ENCODE measurements at places on chromosomes 2 and 18.

DNA sequence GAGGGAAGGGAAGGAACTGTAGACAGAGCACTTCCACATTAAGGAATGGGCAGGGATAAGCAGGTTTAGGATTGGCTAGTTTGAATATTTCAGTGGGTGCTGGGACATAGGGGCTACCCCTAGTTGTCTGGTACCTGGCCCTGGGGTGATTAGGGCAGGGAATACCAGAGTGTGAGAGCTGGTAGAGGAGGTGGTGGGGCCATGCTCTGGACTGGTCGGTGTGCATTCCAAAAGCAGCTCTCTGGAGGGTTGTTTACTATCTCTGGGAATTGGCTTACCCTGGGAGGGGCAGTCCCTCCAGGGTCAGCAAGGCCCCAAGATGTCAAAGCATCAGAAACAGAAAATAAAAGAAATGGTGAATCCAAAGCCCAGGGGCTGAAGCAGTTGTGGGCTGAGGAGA lies 103.8 kb downstream of the LAMA3 start:
- no peak for DNase-seq

GRCh38 chr2:123153041-123153440 lies 872.0 kb upstream of the CNTNAP5 start:
- DNase-seq = no peak

- no peak for DNase-seq
These were observed 1.9 kb upstream of the TMEFF2 start for GRCh38 chr2:192196421-192197194.

GRCh38 chr18:40450751-40451150 lies 1504.3 kb upstream of the PIK3C3 start:
- DNase-seq = no peak

DNA sequence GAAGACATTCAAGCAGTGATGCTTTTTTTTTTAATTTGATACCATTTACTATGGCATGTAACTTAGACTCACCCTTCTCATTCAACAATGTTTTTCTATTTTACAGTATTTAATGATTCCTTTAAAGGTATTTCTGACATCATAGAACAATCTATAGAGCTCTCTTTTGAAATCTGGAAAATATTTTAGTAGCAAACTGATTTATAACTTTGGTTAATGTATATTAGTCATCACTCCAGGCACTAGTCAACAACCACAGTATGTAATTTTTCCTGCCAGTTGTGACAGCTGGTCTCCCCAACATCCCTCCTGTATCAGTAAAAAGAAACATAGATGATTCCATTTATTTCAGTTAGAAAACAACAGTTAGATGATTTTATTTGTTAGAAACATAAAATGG lies 122.9 kb downstream of the LCLAT1 start:
- no peak for DNase-seq

- no peak for DNase-seq
These were observed 195.1 kb downstream of the LPIN1 start for GRCh38 chr2:11941201-11942177.

All from central memory CD4-positive, alpha-beta T cell (primary cell).